ENCODE measurements at places on chromosomes 6 and 20.

DNA sequence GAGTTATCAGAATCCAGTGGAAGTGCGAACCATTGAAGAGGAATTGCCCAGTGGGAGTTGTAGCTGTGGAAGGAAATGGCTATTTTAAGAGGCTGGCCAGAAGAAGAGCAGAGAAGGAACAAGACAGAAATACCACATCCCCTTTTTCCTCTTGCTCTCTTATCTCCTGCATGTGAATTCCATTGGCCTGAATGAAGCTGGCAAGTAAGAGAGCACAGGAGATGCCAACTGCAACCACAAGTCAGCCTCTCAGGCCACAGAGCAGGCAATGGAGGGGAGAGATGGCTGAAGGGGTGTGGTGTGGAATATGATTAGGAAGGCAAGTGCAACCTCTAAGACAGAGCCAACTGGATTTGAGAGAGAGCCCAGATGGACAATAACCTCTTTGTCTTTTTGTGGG is 362.7 kb upstream of the IMPG1 start:
- no peak for DNase-seq

GRCh38 chr6:19042420-19042819 is 655.3 kb downstream of the RNF144B start:
- no peak for DNase-seq

DNA sequence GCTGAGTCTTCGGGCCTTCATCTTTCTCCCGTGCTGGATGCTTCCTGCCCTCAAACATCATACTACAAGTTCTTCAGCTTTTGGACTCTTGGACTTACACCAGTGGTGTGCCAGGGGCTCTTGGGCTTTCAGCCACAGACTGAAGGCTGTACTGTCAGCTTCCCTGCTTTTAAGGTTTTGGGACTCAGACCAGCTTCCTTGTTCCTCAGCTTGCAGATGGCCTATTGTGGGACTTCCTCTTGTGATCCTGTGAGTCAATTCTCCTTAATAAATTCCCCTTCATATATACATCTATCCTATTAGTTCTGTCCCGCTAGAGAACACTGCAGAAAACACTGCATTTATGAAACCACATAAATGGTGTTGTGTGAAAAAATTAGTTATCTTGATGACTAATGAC is 13.9 kb upstream of the BCLAF1 start:
- no peak for DNase-seq

GRCh38 chr6:108574457-108575141 is 13.9 kb downstream of the FOXO3 start:
- DNase-seq: no peak

- DNase-seq: peak; percentile 75
Observed at GRCh38 chr6:3592371-3592941, 135.6 kb upstream of the SLC22A23 start.

DNA sequence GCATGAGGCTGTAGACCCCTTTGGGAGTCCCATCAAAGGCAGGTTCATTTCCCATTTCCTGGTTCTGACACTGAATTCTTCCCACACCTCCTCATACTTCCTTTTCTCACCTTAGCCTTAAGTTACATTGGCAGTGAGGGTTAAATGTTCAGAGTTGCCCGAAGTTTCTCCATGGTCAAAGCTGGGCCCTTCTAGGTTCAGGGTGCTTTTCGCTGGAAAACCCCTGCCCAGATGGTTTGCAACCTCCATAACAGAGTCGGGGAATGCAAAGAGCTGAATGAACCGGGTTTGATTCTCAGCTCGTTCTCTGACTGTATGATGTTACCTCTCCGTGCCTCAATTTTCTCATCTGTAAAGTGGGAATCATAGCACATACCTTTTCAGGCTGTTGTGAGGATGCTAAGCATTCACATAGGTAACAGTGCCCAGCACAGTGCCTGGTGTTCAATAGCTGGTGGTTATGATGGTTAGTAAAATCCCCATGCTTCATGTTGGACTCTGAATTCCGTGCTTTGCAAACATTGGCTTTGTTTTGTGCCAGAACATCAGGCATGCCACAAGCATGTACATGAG is 149.8 kb downstream of the NFATC2 start:
- no peak for DNase-seq

DNA sequence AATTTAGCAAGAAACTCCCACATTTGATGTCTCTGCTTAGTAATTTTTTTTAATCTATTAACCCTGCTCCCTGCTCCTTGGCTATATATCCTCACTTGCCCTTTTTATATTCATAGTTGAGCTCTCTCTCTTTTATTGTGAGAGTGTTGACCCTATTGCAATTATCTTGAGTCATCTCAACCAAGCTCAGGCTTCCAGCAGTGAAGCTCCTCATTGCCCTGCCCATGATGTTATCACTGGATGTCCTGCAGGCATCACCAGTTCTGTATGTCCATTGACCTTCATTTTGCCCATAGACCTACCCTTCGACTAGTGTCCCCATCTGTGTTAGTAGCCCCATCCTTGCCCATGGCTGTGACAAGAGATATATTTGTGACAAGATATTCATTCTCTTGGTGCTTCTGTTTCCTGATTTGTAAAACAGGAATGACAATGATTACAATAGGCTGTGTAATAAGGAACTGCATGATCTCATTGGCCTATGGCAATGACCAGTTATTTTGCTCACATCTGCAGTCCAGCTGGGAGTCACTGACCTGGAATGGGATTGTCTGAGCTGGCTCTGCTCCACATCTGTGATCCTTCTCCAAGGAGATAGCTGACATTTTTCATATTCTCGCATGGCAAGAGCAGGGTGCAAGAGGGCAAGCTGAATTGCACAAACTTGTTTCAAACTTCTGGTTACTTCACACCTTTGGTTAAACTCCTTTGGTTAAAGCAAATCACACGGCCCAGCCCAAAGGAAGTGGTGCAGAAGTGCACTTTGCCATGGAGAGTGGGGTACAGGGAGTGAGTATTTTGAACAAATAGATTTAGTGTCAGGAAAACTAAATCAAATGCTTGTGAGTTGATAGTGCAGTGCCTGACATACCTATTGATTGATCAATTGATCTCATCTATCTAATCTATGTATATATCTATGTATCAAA is 47.7 kb upstream of the CST5 start:
- peak; percentile 57 for DNase-seq

- DNase-seq: no peak
Observed at GRCh38 chr6:160069050-160069454, 52.6 kb upstream of the SLC22A1 start.

DNA sequence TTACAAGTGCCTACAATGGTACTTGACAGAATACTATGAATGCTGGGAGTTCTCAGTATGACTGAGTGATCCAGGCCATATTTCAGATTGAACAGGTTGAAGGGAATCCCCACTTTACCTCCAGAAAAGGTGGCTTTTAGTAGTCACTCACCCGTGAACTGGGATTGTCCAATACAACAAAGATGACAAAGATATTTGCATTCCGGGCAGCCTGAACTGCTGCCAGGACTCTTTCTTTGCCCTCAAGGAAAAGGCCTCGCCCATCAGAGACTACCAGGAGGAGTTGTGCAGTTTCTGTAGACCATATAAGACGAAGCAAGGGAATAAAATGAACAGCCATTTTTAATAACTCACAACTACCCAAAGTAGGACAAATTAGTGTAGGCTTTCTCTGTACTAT is 6.3 kb upstream of the LYRM2 start:
- no peak for DNase-seq

DNA sequence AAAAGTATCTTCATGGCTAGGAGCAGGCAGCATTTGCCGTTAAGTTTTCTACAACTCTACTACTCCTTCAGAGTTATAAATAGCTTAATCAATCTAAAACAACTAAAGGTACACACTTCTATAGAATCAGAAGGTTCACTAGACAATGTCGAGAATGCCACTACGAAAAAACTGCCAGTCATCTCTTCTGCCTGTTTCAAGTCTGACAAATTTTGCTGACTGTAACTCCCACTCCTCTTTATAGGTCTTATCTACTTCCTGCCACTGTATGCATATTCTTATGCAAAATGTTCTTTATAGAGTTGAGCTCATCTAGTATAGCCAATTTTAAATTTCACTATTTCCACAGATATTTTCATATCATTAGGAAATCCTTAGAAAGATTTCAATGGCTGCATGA is 160.1 kb downstream of the EYS start:
- no peak for DNase-seq

DNA sequence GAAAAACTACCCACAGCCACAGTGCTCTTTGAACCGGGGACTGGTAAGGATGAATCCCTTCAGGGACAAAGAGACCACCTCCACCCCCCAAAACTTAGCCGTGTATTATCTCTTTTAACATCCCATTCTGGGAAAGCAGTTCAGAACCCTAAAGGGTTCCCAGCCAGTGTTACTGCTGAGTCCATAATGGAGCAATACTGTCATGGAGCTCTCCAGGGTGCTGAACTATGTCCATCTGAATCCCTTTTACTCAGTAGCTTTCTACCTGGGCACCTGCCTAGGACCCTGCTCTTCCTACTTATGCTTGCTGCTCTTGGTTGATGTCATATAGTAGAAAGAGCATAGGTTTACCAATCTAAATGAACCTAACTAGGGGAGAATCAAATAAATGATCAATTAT is 22.3 kb upstream of the SAYSD1 start:
- DNase-seq: peak; percentile 26

GRCh38 chr6:109488001-109488400 is 5.0 kb upstream of the ZBTB24 start:
- no peak for DNase-seq

GRCh38 chr20:36591854-36592641 is 13.5 kb upstream of the RAB5IF start:
- DNase-seq: peak; percentile 50

- peak; percentile 22 for DNase-seq
Observed at GRCh38 chr6:32967151-32968091, 973 bp upstream of the BRD2 start.

- no peak for DNase-seq
Observed at GRCh38 chr20:18180815-18181214, 43.2 kb downstream of the KAT14 start.

GRCh38 chr6:3616565-3617176 is 134.8 kb downstream of the PXDC1 start:
- no peak for DNase-seq

DNA sequence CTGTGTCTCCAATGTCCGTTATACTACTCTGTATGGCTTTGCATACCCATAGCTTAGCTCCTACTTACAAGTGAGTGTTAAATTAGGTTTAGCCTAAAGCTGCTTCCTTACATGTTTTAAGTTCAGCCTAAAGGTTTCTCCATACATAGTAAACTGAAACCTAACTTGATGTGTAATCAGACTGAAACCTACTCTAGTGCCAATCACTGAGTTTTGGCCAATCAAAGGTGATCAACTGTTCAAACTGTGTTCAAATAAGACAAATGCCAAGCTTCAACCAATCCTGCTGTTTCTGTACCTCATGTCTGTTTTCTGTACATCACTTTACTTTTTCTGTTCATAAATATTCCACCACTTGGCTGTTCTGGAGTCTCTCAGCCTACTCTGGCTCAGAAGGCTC is 20.0 kb downstream of the HLA-DOA start:
- no peak for DNase-seq

DNA sequence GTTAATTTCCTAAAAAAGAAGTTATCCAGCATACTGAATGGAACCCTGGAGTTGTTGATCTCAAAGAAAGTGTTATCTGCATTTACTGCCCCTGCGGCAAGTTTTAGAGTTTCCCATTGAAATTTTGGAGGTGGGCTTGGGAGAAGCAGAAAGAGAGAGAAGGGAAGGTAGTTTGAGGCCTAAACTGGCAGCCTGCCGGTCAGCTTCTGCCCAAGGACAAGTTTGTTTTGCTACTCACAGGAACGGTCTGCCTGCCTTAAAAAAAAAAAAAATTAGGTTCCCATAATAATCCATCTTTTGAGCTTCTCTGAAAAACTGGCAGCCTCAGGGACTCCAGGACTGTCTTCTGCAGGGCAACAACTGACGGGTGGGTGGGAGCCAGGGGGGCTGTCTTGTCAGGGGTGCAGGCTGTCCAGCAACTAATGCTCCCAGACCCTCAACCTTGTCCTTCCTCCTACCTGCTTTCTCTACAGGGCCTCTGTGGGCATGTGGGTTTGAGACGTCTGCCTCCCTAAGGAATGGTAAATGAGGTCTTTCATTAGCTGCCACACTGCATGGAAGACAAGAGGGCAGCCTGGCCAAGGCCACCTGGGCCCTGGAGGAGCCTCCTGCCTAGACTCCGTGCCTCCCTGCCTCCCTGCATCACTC is 176.1 kb upstream of the KCNG1 start:
- no peak for DNase-seq

DNA sequence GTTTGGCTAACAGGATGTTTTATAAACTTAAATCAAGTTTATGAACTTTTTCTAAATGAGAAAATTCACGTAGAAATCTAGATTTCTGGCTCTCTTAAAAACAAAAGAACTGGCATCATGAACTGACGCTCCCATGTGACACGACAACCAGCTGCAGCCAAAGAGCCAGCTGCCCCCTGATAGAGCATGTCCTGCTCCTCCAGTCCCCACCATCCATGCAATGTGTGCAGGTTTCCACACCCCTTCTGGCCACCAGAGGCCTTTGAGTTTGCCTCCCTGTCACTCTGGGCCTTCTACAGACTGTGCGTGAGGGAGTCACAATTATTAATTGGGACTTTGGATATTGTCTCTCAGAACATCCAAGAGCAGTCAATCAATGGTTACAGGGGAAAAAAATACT is 1.6 kb upstream of the GPLD1 start:
- DNase-seq: no peak

DNA sequence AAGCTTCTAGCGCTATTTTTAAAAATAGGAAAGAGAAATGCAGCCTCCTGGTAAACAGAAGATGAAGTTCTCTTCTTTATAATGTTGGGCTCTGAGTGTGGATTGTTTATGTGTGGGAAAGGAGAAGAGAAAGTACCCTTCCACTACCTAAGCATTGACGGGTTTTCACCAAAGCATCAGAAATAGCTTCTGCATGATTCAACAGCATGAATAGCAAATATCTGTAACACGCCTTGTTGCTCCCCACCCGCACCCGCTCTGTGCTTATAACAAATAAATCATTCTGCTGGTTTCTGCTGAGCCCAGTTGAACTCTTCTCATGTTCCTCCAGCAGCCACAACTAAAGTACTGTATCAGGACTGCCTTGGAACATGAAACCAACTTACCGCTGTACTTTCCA is 20.7 kb downstream of the TXLNB start:
- no peak for DNase-seq

GRCh38 chr6:75931011-75931680 is 141.3 kb downstream of the IMPG1 start:
- no peak for DNase-seq

- DNase-seq: no peak
Observed at GRCh38 chr6:123965894-123966293, 162.2 kb downstream of the NKAIN2 start.

GRCh38 chr6:101281266-101281665 is 112.2 kb upstream of the GRIK2 start:
- DNase-seq: no peak

GRCh38 chr6:131043902-131044447 is 19.1 kb downstream of the EPB41L2 start:
- no peak for DNase-seq

- no peak for DNase-seq
Observed at GRCh38 chr6:157261606-157262005, 61.7 kb downstream of the TMEM242 start.

DNA sequence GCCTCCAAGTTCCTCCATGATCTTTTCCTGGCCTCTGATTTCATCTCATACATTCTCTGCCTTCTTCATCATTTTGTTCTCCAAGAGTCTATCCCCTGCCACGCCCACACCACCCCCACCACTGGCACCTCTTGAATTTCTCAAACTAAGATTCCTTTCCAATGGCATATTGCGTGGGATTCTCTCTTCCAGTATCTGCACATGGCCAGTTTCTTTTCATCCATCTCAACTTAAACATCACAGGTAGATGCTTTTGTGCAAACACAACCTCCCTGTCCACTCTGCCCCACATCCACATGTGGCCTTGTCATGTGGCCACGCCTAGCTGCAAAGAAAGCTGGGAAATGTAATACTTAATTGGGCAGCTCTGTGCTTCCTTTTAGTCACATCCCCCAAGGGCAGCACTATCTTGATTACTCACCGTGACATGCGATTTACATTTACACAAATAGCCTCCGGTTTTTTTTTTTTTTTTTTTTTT is 33.4 kb upstream of the ZMYND8 start:
- DNase-seq: no peak
